ENCODE measurements at places on chromosomes 11 and 22. TPM values are rescaled to one million over a fixed set of nuclear protein-coding genes. Genes with fewer than 3 reads are reported as not detected.
A peak's percentile ranks its signal among the peaks of the same experiment; 100 is the strongest.

LARGE1 gene
- 81.2 TPM for total RNA-seq

DNA sequence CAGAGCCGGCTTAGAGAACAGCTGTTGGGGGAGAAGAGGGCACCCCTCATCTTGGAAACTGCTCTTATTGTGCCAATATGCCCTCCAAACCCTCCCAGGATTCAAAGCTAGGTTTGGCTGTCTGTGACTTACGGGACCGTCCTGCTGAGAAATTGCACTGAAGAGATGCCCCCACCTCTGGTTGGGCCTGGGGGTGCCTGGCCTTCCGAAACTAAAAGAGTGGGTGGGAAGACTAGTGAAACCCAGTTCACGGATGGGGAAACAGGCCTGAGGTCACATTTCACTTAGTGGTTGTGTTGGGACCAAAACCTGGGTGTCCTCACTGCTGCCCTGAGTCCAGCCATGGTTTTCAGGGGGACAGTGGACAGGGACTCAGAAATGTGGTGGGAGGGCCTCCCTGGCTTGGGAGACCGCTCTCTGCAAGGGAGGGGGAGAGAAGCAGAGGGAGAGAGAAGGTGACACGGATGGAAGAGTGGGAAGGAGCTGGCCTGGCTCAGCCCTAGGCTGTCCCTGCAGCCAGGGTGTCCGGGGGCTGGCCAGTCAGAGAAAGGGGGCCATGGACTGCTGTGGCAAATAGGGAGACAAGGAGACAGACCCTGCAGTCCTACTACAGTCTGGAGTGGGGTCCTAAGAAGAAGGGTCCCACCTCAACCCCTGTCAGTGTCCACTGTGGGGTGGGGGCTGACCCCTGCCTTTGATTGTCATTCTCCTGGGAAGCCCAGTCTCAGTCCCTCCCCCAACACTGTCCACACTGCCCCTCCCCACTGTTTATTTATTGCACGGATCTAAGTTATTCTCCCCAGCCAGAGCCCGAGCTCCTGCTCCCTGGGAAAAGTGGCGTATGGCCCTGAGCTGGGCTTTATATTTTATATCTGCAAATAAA, 13.6 kb downstream of the MAFF start:
- H3K27ac ChIP-seq: peak overlapping the region; percentile 68
- peaks cover 12% of the 10 kb centered on the region for H3K27me3 ChIP-seq
- DNase-seq: no peak
- peak overlapping the region; percentile 43 for H3K4me3 ChIP-seq
- peaks cover 22% of the 10 kb centered on the region for H3K4me1 ChIP-seq

DNA sequence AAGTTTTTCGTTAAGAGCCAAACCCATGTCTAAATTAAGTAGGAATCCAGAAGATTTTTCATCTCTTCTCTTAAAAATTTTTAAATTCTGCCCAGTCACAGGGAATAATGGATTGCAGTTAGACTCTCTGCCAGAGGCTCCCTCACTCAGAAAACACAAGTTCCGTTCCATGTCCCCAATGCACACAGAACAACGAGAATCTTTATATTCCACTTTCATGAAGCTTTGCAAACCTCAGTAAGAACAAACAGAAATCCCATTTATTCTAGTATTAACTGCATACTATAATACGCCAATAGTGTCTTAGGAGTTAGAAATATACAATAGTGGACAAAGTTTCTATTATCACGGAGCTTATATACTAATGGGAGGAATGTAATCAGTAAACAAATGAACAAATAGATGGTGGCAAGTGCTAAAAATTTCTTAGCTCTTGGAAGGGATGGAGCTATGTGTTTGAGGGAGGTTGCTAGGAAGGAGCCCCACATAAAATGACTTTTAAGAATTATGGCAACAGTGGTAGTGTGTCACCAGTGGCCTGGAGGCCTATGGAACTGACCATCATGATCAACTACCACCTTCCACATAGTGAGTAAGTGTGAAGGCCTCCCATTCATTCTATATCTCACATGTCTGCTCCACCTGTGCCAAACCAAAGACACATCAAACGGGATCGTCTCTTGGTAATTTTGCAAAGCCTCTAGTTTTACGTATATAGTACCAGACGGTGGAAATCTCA, 24.9 kb downstream of the PICALM start:
- no peaks in the 10 kb centered on the region for H3K36me3 ChIP-seq
- no peaks in the 10 kb centered on the region for H3K27me3 ChIP-seq
- H3K4me3 ChIP-seq: no peak overlapping the region
- H3K4me1 ChIP-seq: peaks cover 4% of the 10 kb centered on the region

ART1 gene
- not detected for total RNA-seq

DNA sequence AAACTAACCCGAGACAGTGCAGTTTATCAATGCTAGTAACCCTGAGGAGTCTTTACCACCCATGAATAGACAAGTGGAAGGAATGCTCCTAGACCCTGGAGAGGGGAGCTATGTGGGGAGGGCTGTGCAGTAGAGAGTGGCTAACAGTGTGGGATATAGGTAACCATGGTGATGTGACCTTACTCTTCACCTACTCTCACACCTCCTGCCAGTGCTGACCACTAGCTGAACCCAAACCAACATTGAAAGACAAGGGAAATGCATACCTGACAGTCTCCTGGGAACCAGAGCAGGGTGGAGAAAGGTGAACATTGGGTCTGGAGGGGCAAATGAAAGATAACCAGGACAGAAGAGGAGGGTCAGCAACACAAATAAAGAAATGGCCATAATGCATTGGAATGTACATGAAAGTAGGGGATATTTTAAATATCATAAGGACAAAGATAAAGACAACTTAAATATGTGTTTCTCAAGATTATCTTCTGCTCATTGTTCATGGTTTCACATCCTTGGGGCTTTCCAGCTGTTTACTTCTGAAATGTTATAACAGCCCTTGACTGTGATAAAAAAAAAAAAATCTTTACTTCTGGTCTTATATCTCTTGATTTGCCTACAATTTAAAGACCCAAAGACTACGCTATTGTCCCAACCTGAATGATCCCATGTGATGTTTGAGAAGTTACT, 983.3 kb upstream of the TENM4 start:
- H3K27me3 ChIP-seq: no peaks in the 10 kb centered on the region
- DNase-seq: no peak
- no peaks in the 10 kb centered on the region for H3K4me1 ChIP-seq
- no peak overlapping the region for H3K4me3 ChIP-seq

- H3K27me3 ChIP-seq: peaks cover 18% of the 10 kb centered on the region
- no peaks in the 10 kb centered on the region for H3K36me3 ChIP-seq
- peaks cover 40% of the 10 kb centered on the region for H3K4me1 ChIP-seq
- H3K4me3 ChIP-seq: peak within 1 kb of the TSS; percentile 61
- peak within 1 kb of the TSS; percentile 77 for H3K27ac ChIP-seq
These were observed at the start of gene MFNG for GRCh38 chr22:37486224-37486845. TSS of gene MFNG (minus strand) at chr22:37486384. CDS start at chr22:37486177, 207 bp downstream.

DNA sequence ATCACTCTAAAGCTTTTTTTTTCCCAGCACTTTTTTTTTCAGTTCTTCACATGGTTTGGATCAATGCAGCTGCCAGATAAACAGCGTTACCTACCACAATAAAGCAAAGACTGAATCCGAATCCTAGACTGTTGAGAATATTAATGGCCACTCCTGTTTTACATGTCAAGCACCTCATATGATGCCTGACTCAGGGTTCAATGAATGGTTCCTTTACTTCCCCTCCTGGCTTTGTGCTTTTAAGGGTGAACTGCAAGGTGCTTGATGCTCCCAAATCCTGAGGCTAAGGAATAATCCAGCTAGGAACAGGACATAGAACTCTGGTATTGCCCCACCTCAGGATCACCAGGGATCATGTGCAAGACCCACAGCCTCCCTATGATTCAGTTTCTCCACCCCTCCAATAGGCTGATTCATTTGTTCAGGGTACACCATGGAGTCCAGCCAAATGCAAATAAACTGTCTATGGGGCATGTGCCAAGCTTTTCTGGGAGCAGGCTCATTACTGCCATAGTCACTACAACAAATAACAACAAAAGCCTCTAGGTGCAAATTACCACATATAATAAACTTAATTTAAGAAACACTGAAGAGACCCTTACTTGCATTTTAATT, 104.3 kb downstream of the GAB2 start:
- H3K4me1 ChIP-seq: peaks cover 20% of the 10 kb centered on the region
- H3K27me3 ChIP-seq: peaks cover 5% of the 10 kb centered on the region
- no peak overlapping the region for H3K27ac ChIP-seq
- DNase-seq: no peak
- H3K36me3 ChIP-seq: no peaks in the 10 kb centered on the region
- no peak overlapping the region for H3K4me3 ChIP-seq

GRCh38 chr11:88666364-88666763, 328.8 kb upstream of the CTSC start:
- H3K36me3 ChIP-seq: no peaks in the 10 kb centered on the region
- no peaks in the 10 kb centered on the region for H3K4me1 ChIP-seq
- no peak overlapping the region for H3K4me3 ChIP-seq

CSF2RB gene
- not detected for total RNA-seq

- no peak overlapping the region for H3K27ac ChIP-seq
- H3K4me3 ChIP-seq: no peak overlapping the region
- H3K36me3 ChIP-seq: peaks cover 5% of the 10 kb centered on the region
- DNase-seq: no peak
These were observed 82.4 kb upstream of the VPREB1 start for GRCh38 chr22:22161924-22162851.

- peaks cover 3% of the 10 kb centered on the region for H3K27me3 ChIP-seq
- peaks cover 14% of the 10 kb centered on the region for H3K4me1 ChIP-seq
- no peak overlapping the region for H3K4me3 ChIP-seq
- peak; percentile 53 for DNase-seq
These were observed 68.3 kb upstream of the TSPAN18 start for GRCh38 chr11:44658506-44658850.

GRCh38 chr11:33734441-33735270, 1.6 kb downstream of the CD59 start:
- no peaks in the 10 kb centered on the region for H3K36me3 ChIP-seq
- H3K4me1 ChIP-seq: peaks cover 18% of the 10 kb centered on the region

DENND5A gene
- total RNA-seq: 155 TPM

- no peaks in the 10 kb centered on the region for H3K36me3 ChIP-seq
- H3K4me1 ChIP-seq: peaks cover 10% of the 10 kb centered on the region
- no peak for DNase-seq
- peaks cover 10% of the 10 kb centered on the region for H3K27me3 ChIP-seq
- H3K27ac ChIP-seq: no peak overlapping the region
- H3K4me3 ChIP-seq: no peak overlapping the region
These were observed 6.8 kb downstream of the CFL1 start for GRCh38 chr11:65851083-65851579.

DNA sequence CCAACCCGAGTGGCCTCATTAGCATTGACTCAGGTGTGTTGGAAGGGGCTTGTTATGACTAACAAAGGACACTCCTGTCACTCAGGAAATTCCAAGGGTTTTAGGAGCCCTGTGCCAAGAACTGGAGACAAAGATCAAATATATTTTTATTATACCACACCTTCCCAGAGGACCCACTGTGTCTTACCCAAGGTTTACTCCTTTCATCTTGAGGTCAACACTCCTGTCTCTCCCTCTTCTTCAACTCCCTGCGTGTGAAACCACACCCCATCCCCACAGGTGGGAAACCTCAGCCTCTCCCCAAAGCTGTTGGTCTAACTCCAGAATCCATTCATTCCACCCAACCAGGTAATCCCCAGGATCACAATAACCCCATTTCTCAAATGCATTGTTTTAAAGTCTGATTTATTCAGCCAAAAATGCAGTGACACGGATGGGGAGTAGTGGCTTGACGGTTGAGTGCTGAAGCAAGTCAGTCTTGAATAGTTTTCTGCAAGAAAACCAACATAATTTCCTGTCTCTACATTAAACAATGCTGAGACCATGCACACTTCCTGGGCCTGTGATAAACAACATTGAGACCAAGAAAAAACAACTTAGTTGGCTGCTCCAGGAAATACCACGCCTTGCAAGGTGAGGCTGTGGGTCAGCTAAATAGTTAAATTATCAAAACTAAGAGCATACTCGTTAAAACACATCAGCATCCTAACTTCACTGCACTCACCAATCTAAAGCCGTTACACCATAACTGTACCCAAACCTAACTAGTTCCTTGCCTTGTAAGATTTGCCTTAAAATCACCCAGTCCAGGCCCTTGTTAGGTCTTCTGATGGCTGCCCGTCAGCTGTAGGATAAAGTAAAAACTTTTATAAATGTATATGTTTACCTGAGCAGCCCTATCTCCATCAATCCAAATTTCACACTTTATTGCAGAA, 38.5 kb upstream of the SPON1 start:
- H3K27ac ChIP-seq: no peak overlapping the region
- H3K4me3 ChIP-seq: no peak overlapping the region
- no peak for DNase-seq
- no peaks in the 10 kb centered on the region for H3K36me3 ChIP-seq

OR8D1 gene
- not detected for total RNA-seq

DNA sequence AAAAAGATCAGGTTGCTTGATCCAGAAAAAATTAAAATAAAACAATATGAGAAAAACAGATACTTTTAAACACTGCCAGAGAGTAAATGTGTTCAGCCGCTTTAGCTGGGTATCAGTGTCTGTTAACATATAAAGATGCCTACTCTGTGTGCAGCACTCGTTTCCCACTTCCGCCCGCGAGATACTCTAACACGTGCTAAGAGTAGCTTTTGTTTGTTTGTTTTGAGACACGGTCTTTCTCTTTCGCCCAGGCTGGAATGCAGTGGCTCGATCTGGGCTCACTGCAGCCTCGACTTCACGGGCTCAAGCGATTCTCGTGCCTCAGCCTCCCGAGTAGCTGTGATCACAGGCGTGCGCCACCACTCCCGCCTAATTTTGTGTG, 531 bp upstream of the MEN1 start:
- peak overlapping the region; percentile 93 for H3K4me3 ChIP-seq
- DNase-seq: no peak

GRCh38 chr11:73946798-73947458, 3.9 kb upstream of the DNAJB13 start:
- peaks cover 12% of the 10 kb centered on the region for H3K36me3 ChIP-seq
- H3K4me1 ChIP-seq: no peaks in the 10 kb centered on the region
- H3K27ac ChIP-seq: no peak overlapping the region
- DNase-seq: no peak
- H3K4me3 ChIP-seq: no peak overlapping the region
- H3K27me3 ChIP-seq: no peaks in the 10 kb centered on the region

KCNJ1 gene
- not detected for total RNA-seq

DNA sequence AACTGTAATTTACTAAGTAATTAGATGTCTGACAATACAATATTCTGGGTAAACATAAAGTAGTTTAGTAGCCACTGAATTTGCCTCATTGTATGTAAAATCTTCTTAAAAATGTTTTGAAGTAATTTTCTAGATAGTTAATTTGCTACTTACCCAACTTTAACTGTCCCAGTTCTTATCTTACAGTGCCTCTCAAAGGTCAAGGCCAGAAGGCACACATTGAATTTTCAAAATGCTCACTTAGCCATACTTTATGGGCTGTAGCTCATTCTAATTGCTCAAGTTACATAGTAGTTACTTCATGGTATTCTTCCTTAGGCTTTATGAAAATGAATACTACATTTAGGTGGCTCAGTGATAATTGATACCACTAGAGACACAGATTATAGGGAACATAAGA, 666.6 kb downstream of the CNTN5 start:
- H3K27ac ChIP-seq: no peak overlapping the region
- no peak overlapping the region for H3K4me3 ChIP-seq
- no peak for DNase-seq
- H3K27me3 ChIP-seq: no peaks in the 10 kb centered on the region

SFI1 gene
- total RNA-seq: 48.7 TPM

ADM2 gene
- 37.6 TPM for total RNA-seq

OR51B4 gene
- total RNA-seq: not detected

GRCh38 chr22:23387827-23388516, 192.1 kb downstream of the IGLL1 start:
- no peaks in the 10 kb centered on the region for H3K36me3 ChIP-seq
- no peak overlapping the region for H3K4me3 ChIP-seq
- peaks cover 11% of the 10 kb centered on the region for H3K4me1 ChIP-seq
